HFFc6 (cell line): ENCODE measurements at places on chromosomes 5 and 9.

- DNase-seq, result no peak
Measured at GRCh38 chr5:168609806-168610482, 30.8 kb upstream of the PANK3 start.

DNA sequence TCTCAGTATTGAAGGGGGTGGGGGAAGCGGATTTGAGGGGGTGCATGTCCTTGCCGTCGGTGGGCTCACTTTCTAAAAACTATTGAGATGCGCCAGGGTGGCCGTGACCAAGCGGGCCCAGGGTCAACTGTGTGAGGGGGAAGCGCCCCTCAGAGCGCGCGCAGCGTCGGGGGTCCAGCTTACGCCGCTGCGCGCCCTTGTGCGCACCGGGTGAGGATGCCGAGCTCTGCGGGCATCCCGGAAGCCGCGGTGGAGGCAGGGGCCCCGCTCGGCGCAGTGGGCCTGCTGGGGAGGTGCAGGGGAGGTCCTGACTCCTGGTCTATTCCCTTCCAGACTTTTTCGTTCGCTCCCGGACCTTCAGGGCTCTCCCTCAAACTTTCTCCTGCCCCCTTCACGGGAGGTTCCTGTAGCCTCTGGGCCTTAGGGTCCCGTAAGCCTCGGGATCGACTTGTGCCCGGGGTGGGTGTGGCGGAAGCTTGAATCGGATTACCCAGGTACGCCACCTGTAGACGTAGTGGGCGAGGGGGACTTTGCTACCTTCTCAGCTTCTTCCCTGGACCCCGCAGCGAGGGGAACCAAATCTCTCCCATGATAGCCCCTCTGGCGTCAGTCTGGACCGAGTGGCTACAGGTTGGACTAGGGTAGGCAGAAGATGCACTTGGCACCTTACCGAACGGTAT is 2.5 kb upstream of the PRDM6 start:
- no peak for DNase-seq

GRCh38 chr5:98772415-98773213 is 849 bp upstream of the RGMB start:
- DNase-seq, result no peak

- DNase-seq, result peak; percentile 37
Measured at GRCh38 chr9:105842023-105842644, 147.8 kb downstream of the TMEM38B start.

DNA sequence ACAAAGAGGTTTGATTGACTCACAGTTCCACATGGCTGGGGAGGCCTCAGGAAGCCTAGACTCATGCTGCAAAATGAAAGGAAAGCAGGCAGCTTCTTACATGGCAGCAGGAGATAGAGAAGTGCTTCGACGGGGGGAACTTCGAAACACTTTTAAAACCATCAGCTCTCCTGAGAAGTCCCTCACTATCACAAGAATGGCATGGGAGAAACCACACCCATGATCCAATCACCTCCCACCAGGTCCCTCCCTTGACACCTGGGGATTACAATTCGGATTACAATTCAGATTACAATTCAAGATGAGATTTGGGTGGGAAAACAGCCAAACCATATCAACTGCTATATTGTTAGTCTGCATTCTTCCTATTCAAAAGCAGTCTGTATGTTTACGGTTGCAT is 322.3 kb upstream of the ISL1 start:
- DNase-seq, result no peak
